Stimulated activated CD4-positive, alpha-beta T cell treated with anti-CD3 and anti-CD28 coated beads, Interleukin-12 subunit alpha, Interleukin-12 subunit beta, amount 100 ng/mL, for 4 hours (primary cell): ENCODE measurements at places on chromosomes 6 and 20.

GRCh38 chr20:22581437-22582385 is 2.7 kb downstream of the FOXA2 start:
- DNase-seq = no peak

DNA sequence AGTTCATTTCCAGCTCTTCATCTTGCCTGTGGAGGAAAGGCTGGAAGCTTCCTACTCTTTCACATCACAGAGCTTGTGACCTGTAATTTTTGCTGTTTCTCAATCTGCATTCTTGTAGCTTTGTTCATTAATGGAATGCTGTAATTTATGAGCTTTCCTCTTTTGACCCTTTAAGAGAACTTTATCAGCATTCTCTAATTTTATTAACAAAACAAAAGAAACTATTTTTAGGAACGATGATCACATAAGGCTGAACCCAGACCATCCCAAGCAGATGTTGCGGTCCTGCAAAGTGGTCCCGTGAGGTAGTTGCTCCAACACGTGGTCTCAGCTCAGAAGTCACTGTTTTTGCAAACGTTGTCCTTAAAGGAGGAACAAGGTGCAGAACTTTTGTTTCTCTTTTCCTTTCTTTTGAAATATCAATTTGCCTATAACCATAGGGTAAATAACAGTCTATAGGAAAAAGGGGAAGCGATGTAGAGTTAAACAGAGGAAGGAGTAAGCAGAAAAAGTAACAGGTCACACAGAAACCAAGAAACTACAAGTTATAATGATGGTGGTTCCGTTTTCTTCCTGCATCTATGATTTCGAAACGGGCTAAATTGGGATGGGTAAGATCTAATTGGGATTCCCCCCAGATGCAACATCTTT is 121.3 kb upstream of the PHACTR1 start:
- DNase-seq = no peak

DNA sequence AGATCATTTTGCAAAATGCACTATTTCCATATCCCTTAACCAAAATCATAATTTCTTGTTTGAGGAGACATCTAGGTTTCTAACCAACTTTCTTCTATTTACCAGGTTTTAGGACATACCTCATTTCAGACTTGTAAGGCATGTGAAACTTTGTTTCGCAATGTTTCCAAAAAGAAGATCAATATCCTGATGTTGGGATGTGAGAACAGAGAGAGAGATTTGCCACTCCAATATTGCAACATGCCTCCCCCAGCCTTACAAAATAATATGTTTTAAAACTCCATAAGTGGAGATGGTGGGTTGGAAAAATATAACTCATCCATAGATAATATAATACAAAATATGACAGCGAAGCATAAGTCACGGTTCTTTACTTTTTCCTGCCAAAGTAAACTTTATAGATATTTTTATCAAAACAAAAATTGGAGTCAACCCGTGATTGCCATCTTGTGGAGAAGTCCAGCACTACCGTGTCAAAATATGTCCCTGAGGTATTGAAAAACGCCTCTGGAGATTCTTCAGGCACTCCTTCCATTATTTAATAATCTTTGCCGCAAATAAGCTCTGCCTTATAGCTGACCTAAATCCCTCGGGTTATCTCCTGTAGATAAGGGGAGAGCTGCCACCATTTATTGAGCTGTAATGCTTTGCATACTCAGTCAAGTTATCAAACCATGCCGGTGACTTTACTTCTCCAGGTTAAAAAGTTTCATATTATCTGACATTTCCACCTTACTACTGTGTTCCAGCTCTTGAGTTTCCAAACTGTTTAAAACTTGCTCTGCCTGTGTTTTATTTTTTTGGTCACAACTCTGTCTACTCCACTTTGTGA is 534.2 kb downstream of the HACE1 start:
- DNase-seq = no peak

GRCh38 chr20:22862671-22863230 is 172.4 kb upstream of the SSTR4 start:
- no peak for DNase-seq

- DNase-seq = no peak
Measured at GRCh38 chr6:164216368-164216767, 801.9 kb downstream of the QKI start.

DNA sequence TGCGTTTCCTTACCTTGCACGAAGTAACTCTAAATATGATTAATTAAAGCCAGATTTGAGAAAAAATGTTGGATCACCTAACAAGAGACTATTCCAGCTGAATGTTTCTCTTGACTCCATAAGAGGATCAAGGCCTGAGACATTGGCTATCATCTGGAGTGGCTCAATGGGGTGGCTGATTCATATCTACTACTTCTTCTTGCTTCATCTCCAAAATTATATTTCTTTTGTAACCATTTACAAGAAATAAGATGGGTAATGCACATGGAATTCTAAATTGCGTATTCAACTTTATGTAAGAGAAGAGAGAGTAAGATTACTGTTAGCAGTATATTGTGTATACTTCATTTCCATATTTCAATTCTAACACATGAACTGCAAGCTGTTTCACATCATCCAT is 819.0 kb upstream of the EYS start:
- no peak for DNase-seq

DNA sequence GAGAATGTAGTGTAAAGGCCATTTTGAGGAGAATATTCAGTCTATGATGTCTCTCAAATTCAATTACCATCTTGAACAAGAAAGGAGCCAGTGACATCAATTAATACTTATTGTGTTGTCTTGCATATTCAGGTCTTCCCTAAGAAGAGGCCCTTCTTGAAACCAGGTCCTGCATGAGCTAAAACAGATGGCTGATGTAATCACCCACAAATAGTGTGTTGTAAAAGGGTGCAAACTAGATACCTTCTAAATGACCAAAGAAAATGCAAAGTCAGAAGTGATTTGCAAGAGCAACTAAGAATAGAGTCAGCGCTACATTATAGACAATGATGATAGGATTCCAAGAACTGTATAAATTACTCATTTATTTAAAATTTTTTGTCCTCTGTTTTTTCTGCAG is 97.0 kb downstream of the BTBD3 start:
- no peak for DNase-seq

GRCh38 chr6:89582669-89583325 is 55.8 kb downstream of the LYRM2 start:
- DNase-seq = no peak

DNA sequence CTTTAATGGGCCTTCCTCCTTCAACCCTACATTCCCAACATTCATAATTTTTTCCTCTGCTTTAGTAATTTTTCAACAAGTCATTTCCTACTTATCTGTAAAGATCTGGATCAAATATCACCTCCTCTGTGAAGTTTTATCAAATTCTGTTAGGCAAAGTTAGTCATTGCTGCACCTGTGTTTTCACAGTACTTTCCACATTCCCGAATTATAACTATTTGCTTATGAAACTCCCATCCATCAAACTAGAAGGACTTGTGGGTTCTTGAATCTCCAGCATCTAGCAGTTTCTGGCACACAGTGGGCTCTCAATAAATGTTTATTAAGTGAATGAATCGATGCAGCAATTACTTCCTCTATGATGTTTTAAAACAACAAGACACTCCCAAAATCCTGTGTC is 257.6 kb downstream of the HDGFL1 start:
- DNase-seq = no peak

DNA sequence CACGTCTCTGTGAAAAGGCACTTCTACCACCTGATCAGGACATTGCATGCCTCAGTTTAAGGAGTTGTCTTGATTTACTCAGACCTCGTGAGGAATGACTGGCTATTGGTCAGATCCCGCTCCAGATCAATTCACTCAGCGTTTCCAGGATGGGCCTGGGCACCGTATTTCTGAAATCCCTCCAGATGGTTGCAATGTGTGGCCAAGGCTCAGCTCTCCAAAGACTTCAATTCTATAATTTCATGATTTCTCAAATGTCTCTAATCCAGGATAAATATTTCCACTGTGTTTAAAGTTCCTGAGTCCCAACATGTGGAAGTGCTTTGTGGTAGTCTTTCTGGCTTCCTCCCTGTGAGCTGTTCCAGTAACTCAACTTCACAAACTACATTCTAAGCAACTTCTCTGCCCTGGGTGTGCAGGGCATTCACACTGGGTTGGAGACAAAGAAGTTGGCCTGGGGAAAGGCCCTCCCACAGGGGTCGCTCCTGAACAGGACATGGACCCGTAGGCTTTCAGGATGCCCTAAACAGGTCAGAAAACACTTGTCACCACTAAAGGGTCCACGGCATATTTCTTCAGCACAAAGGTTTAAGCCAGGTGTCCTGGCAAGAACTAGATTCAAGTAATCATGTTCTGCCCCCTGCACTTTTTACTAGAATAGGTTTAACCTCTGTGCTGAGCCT is 212.1 kb downstream of the WDR27 start:
- no peak for DNase-seq

DNA sequence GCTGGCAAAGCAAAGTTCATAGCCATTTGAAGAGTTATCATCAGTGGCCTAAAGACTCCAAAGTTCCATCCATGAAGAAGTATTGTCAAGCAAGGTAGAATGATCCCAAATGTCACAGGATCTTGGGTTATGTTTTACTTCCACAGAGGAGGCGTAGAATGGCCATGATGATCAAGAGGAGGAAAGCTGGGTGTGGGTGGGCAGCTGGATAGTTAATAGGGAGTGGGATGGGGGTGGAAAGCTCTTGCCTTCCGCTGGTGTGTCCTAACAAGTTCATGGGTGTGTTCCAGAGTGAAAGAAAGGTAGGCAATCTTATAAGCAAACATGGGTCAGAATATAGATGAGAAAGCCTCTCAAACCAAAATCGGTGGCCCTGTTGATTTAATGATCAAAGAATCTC is 38.4 kb downstream of the PIGU start:
- DNase-seq = no peak

GRCh38 chr6:163872335-163872734 is 457.8 kb downstream of the QKI start:
- DNase-seq = no peak

GRCh38 chr20:5180933-5181332 is 54.1 kb downstream of the CDS2 start:
- DNase-seq = no peak

DNA sequence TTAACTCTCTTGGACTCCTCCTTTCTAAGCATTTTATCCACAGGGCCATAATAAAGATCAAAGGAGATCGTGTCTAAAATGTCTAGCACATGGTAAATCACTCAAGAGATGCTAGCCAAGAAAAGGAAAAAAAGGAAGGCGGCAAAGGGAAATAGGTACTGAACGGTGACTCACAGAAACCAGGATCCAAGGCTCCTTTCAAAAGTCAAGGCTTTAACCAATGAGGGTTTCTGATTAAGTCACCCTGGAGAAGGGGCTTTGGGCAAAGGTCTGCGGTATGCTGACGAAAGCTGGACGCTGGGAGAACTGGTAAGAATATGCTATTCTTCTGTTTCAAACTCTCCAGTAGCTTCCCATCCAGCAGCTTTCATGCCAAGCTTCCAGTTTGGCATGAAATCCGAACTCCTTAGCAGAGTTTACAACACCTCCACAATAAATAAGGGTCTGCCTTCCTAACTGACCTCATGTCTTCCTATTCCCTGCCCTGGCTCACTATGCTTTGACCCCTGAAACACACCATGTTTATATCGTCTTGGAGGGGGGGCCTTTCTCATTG is 1.0 kb downstream of the TOMM34 start:
- no peak for DNase-seq

- DNase-seq = no peak
Measured at GRCh38 chr6:154468760-154469159, 41.7 kb downstream of the CNKSR3 start.

GRCh38 chr6:105488516-105489215 is 85.8 kb upstream of the PREP start:
- DNase-seq = no peak

DNA sequence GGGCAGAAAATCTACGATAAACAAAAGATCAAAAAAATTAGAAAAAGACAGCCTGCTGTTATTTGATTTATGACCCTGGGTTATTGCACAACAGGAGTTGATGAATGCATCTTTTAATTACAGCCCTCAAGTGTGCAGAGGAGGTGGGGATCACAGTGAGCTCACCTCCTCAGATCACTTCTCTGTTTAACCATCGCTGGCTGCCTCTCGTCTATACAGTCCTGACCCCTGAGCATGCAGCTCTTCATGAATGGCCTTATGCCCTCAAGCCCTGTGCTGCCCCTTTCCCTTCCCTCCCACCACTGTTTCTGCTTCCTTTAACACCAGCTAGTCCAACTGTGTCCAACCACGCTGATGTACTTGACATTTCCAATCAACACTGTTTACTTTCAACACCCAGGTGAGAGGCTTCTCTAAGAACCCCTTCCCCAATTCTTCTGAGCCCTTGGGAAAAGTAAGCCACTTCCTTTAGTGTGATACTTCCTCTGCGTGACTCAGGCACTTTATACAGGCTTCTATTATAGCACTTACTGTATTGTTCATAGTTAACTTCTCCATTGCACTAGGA is 60.6 kb upstream of the RIPOR2 start:
- no peak for DNase-seq

DNA sequence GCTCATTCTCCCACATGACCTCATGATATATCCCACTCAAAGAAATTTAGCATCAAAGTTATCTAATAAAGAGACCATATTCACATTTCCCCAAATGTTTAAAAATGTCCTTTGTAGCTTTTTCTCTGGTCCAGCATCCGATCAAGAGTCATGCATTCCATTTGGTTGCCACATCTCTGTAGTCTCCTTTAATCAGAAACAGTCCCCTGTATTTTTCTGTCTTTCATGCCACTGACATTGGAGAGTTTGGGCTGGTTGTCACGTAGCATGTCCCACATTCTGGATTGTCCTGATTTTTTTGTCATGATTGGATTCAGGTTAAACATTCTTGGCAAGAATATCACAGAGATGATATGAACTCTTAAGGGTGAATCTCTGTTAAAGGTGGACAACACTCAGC is 55.7 kb downstream of the SNX5 start:
- DNase-seq = no peak

GRCh38 chr6:21067521-21067920 is 526.0 kb upstream of the SOX4 start:
- no peak for DNase-seq

- no peak for DNase-seq
Measured at GRCh38 chr6:87705070-87705691, 3.1 kb upstream of the AKIRIN2 start.

DNA sequence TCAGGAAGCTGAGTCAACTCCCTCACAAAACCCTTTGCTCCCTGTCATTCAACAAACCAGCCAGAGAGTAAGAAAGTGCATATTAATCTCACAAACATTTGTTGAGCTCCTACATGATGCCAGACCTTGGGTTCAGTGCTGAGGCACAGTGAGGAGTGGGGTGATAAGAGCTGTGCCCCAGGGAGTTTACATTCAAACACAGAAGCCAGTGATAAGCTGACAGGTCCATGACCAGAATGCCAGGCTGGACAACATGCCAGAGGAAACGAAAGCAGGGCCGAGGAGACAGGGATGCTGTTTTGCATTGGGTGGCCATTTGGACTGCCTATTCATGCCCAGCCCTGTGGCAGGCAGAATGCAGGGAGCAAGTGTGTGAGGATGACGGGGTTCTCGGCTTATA is 76.7 kb downstream of the LRFN2 start:
- no peak for DNase-seq

DNA sequence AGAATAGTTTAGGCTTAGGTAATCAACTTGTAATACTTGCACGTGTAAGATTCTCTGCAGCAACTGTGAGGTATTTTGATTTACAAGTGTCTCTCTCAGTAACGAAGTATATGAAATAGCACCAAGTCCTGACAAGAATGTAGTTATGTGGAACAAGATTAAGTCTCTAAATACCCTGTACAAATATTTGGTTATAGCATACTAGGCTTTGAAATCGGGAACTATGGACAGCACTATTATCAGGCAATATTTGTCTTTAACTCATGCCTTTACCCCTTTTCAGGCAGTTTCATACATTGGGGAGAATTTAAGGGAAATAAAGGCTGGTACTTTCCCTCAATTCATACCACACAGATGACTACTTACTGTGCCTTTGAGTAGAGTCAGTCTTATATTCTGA is 93.2 kb downstream of the GRIK2 start:
- DNase-seq = no peak

- DNase-seq = no peak
Measured at GRCh38 chr6:14443629-14444268, 326.2 kb downstream of the CD83 start.
